Gastroesophageal sphincter (tissue), 4 donors: ENCODE measurements at places on chromosomes 1 and 21.

DNA sequence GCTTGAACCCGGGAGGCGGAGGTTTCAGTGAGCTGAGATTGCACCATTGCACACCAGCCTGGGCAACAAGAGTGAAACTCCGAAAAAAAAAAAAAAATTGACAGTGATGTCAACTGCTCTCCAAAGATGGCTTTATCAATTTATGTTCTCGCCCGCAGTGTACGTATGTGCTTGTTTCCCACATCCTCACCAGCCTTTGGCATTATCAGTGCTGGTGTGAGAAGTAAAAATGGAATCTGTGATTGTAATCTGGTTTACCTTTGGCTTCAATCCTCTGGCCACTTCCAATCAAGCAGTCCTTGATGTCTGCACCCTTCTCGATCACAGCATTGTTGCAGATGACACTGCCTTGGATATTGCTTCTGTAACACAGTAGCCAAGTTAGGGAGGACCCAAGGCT is 14.4 kb upstream of the PTCH2 start:
- H3K36me3 ChIP-seq, result no peaks in the 10 kb centered on the region
- ATAC-seq, result no peak
- no peak overlapping the region for H3K4me3 ChIP-seq
- H3K27me3 ChIP-seq, result no peaks in the 10 kb centered on the region

DNA sequence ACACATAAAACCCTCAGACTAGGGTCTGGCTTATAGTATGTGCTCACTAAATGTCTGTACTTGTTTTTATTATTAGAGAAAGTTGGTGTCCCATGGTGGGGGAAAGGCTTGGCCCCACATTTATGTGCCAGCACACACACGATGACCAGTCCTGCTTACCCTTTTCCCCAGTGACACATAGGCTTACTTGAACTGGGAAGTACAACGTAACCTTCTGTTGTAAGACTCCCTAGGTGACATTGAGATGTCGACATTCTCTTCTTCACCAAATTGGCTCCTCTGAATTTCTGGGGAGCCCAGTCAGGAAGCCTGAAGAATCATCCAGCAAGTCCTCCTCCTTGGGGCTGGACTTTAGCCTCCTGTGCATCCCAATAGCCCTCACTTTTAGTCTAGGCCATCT is 1.7 kb upstream of the MECR start:
- peaks cover 33% of the 10 kb centered on the region for H3K27me3 ChIP-seq
- no peak overlapping the region for H3K27ac ChIP-seq
- H3K36me3 ChIP-seq, result no peaks in the 10 kb centered on the region
- peaks cover 17% of the 10 kb centered on the region for H3K4me1 ChIP-seq
- H3K4me3 ChIP-seq, result no peak overlapping the region

- no peaks in the 10 kb centered on the region for H3K27me3 ChIP-seq
- H3K36me3 ChIP-seq, result no peaks in the 10 kb centered on the region
- H3K4me3 ChIP-seq, result no peak overlapping the region
- H3K27ac ChIP-seq, result no peak overlapping the region
- ATAC-seq, result no peak
- H3K4me1 ChIP-seq, result no peaks in the 10 kb centered on the region
Measured at GRCh38 chr1:94012708-94013366, 103.6 kb upstream of the GCLM start.

- H3K36me3 ChIP-seq, result no peaks in the 10 kb centered on the region
- no peak for ATAC-seq
- no peak overlapping the region for H3K4me3 ChIP-seq
- no peaks in the 10 kb centered on the region for H3K27me3 ChIP-seq
- H3K4me1 ChIP-seq, result no peaks in the 10 kb centered on the region
Measured at GRCh38 chr1:7236844-7237515, 451.7 kb downstream of the CAMTA1 start.

- H3K27ac ChIP-seq, result no peak overlapping the region
- peaks cover 12% of the 10 kb centered on the region for H3K27me3 ChIP-seq
- ATAC-seq, result no peak
- H3K36me3 ChIP-seq, result no peaks in the 10 kb centered on the region
Measured at GRCh38 chr1:152436593-152437496, 22.8 kb upstream of the CRNN start.

GRCh38 chr1:153610811-153611301 is 2.1 kb downstream of the S100A16 start:
- H3K4me3 ChIP-seq, result no peak overlapping the region
- no peaks in the 10 kb centered on the region for H3K27me3 ChIP-seq
- peaks cover 60% of the 10 kb centered on the region for H3K4me1 ChIP-seq
- no peak overlapping the region for H3K27ac ChIP-seq

DNA sequence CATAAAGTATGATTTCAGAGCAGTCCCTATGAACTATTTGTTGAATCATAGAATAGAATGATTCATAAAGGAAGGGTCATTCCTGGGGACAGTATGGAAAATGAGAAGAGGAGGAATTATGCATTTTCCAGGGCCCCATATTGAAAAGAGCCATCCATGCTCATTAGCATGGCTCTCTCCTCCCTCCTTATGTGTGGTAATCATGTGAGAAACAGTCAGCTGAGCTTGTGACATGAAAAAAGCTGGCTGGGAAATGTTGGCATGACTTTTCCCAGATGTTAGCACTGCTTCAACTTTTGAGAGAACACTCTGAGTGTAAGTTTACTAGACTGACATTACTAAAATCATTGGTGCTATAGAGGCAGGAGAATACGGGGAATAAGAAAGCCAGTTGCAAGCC is 16.1 kb downstream of the TRIM67 start:
- ATAC-seq, result no peak
- no peaks in the 10 kb centered on the region for H3K4me1 ChIP-seq
- peaks cover 79% of the 10 kb centered on the region for H3K27me3 ChIP-seq
- H3K27ac ChIP-seq, result no peak overlapping the region
- H3K36me3 ChIP-seq, result no peaks in the 10 kb centered on the region

- no peaks in the 10 kb centered on the region for H3K36me3 ChIP-seq
- H3K4me3 ChIP-seq, result no peak overlapping the region
- ATAC-seq, result no peak
- H3K4me1 ChIP-seq, result no peaks in the 10 kb centered on the region
- no peaks in the 10 kb centered on the region for H3K27me3 ChIP-seq
- H3K27ac ChIP-seq, result no peak overlapping the region
Measured at GRCh38 chr1:245256528-245256927, 101.7 kb downstream of the KIF26B start.

DNA sequence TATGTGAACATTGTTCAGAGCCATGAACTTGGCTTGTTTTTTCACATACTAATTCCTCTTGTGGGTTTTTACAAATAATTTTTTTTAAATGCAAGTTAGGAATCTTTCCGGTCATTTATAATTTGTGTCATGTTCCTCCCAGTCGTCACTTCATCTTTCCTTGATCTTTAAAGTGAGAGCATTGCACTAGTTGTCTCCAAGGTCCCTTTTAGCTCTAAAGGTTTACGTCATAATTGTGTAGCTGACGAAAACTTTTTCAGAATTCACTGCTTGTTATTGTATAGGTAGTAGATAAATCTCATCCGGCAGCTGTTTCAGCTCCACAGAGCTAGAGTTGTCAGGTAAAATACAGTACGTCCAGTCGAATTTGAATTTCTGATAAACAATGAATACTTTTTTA is 33.6 kb downstream of the SOAT1 start:
- no peak overlapping the region for H3K27ac ChIP-seq
- no peaks in the 10 kb centered on the region for H3K27me3 ChIP-seq
- no peak overlapping the region for H3K4me3 ChIP-seq
- no peak for ATAC-seq

DNA sequence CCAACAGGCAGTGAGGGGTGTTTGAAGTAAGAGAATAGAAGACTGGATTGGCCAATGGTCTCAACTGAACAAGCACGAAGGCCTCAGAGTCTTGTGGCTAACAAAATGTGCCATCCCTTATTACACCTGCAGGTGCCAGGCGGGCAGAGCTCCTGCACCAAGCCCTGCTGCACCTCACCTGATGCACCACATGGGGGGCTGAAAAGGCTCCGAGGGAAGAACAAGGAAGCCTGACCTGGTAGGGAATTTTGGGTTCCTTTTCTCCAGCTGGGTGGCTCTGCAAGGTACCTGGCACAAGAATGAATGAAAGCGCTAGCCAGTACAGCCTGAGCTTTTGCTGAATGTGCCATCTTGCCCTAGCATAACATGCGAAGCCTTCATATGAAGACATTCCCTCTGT is 9.7 kb downstream of the HSD3B1 start:
- no peaks in the 10 kb centered on the region for H3K27me3 ChIP-seq
- no peak overlapping the region for H3K27ac ChIP-seq
- no peaks in the 10 kb centered on the region for H3K4me1 ChIP-seq
- ATAC-seq, result no peak
- no peaks in the 10 kb centered on the region for H3K36me3 ChIP-seq

DNA sequence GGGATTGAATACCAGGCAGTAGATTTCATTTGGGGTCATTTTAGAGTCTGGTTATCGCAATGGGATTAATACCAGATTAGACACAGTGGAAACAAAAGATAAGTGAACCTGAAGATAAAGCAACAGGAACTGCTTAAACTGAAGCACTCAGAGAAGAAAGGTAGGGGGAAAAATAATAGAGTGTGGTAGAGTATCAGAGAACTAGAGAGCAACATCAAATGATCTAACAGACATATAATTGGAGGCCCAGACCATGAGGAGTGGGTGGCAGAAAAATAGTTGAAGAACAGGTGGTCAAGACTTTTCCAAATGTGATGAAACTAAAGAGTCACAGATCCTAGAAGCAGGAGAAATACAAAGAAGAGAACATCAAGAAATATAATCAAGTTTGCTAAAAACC is 484.3 kb downstream of the CAMTA1 start:
- no peak for ATAC-seq
- no peaks in the 10 kb centered on the region for H3K4me1 ChIP-seq
- H3K4me3 ChIP-seq, result no peak overlapping the region
- H3K36me3 ChIP-seq, result no peaks in the 10 kb centered on the region
- H3K27me3 ChIP-seq, result peaks cover 4% of the 10 kb centered on the region

- H3K36me3 ChIP-seq, result no peaks in the 10 kb centered on the region
- H3K27ac ChIP-seq, result no peak overlapping the region
- H3K27me3 ChIP-seq, result no peaks in the 10 kb centered on the region
- no peak overlapping the region for H3K4me3 ChIP-seq
Measured at GRCh38 chr1:65478379-65479026, 58.0 kb downstream of the LEPR start.

GRCh38 chr1:8155528-8156186 is 129.5 kb upstream of the ERRFI1 start:
- H3K27me3 ChIP-seq, result no peaks in the 10 kb centered on the region
- peak overlapping the region; percentile 82 for H3K27ac ChIP-seq
- H3K36me3 ChIP-seq, result no peaks in the 10 kb centered on the region
- ATAC-seq, result no peak
- no peaks in the 10 kb centered on the region for H3K4me1 ChIP-seq

GRCh38 chr1:246265481-246265880 is 241.6 kb downstream of the SMYD3 start:
- no peak for ATAC-seq
- H3K4me3 ChIP-seq, result no peak overlapping the region
- H3K27ac ChIP-seq, result no peak overlapping the region
- H3K4me1 ChIP-seq, result no peaks in the 10 kb centered on the region
- H3K36me3 ChIP-seq, result no peaks in the 10 kb centered on the region

- H3K4me1 ChIP-seq, result peaks cover 7% of the 10 kb centered on the region
- no peaks in the 10 kb centered on the region for H3K36me3 ChIP-seq
- H3K27me3 ChIP-seq, result no peaks in the 10 kb centered on the region
Measured at GRCh38 chr1:91011726-91012125, 10.1 kb downstream of the ZNF644 start.

GRCh38 chr1:198520524-198521254 is 19.8 kb downstream of the ATP6V1G3 start:
- H3K27me3 ChIP-seq, result no peaks in the 10 kb centered on the region
- H3K4me1 ChIP-seq, result no peaks in the 10 kb centered on the region
- ATAC-seq, result no peak
- H3K36me3 ChIP-seq, result no peaks in the 10 kb centered on the region
- H3K27ac ChIP-seq, result no peak overlapping the region

DNA sequence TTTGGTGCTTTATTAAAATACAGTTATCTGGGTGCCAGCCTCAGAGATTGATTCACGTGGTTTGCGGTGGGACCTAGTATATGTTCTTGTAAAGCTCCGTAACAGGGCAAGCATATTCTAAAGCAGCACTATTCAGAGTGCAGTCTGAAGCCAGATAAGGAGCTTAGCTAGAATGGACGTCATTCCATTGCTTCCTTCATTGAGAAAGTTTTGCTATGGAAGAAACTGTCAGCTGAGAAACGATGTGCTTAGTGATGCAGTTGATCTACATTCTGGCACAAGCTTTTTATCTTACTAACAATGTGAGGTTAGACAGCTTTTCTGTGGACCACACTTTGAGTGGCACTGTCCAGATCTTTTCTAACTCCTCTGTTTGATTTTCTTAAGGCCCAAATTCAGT is 26.2 kb downstream of the SLC44A3 start:
- no peak for ATAC-seq
- no peaks in the 10 kb centered on the region for H3K36me3 ChIP-seq
- no peaks in the 10 kb centered on the region for H3K4me1 ChIP-seq
- no peaks in the 10 kb centered on the region for H3K27me3 ChIP-seq
- no peak overlapping the region for H3K27ac ChIP-seq

DNA sequence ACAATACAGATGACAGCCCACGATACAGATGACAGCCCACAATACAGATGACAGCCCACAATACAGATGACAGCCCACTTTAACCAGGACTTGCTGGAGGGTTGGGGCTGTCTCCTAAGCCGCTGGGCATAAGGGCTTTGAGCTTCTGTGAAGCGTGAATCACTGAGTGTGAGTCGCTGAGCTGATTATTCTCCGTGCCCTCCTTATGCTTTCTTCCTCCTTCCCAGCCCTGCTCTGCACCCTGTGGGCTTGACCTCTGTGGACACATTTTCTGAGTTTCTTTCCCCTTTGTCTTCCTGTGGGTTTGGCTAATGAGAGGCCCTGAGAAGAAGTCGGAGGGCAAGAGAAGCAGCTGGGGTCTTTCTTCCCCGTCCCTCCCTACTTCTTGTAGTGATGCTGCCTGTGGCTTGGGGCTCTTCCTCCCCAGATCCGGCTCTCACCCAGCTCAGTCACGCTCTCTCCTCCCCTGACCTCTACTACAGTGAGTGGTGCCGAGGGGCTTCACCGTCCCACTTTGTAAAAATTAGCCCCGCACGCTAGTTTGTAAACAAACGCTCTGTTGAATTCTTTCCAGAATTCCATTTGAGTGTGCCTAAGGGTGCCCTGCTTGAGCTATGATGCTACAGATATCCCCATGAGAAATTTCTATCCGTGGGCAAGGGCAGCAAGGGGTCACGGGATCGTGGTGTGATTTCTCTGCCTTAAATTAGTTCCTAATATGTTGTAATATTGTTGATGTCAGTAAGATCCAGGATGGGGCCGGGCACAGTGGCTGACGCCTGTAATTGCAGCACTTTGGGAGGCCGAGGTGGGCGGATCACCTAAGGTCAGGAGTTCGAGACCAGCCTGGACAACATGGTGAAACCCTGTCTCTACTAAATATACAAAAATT is 46.4 kb upstream of the SOD1 start:
- no peak for ATAC-seq
- no peak overlapping the region for H3K4me3 ChIP-seq
- no peaks in the 10 kb centered on the region for H3K4me1 ChIP-seq
- no peak overlapping the region for H3K27ac ChIP-seq

DNA sequence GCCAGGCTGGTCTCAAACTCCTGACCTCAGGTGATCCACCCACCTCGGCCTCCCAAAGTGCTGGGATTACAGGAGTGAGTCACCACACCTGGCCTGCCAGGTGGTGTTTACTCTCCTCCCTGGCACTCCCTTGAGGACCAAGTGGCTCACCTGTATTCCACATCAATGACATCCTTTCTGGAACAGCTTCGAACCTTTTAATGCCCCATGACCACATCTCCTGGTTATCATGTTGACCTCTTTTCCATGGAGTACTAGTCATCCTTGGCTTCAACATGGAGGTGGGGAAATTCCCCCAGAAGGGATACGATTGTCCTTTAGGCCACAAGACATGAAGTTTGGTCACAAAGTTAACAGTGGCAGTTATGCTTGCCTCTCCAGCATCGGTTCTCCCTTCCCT is 66.9 kb downstream of the CDC7 start:
- H3K36me3 ChIP-seq, result no peaks in the 10 kb centered on the region
- no peak for ATAC-seq
- no peaks in the 10 kb centered on the region for H3K27me3 ChIP-seq
- no peak overlapping the region for H3K4me3 ChIP-seq
